ENCODE measurements at places on chromosomes 4 and X.

DNA sequence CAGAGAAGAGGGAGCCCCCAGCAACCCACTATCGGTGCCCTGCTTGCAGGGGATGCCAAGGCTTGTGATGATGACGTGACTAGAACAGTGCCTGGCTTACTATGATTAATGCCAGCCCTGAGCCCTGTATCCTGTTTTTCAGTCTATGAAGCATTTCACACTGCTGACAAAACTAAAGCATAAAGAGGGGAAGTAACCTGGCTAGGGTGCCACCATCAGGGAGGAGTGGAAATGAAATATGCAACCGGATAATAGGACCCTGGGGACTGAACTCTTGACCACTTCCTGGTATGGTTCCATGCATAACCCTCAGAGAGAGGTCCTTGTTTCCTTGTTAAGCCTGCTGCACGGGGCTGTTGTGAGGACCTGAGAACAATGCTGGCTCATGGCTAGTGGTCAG, 50.3 kb downstream of the MED28 start:
- DNase-seq = no peak

DNA sequence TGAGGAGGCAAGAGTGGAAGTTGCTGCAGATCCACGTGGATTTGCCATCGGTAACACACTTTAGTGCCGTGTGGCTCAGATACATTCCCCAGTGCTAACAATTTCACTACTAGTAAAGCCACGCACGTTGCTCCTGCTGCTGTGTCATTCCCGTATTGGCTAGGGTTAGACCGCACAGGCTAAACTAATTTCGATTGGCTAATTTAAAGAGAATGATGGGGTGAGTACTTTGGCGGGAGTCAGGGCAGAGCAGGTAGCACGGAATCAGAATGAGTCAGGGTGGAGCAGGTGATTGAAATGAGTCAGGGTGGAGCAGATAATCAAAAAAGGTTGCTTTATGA, 1337.5 kb downstream of the FSTL5 start:
- DNase-seq = no peak

- no peak for DNase-seq
Measured at GRCh38 chr4:80187677-80188076, 9.6 kb upstream of the PRDM8 start.

DNA sequence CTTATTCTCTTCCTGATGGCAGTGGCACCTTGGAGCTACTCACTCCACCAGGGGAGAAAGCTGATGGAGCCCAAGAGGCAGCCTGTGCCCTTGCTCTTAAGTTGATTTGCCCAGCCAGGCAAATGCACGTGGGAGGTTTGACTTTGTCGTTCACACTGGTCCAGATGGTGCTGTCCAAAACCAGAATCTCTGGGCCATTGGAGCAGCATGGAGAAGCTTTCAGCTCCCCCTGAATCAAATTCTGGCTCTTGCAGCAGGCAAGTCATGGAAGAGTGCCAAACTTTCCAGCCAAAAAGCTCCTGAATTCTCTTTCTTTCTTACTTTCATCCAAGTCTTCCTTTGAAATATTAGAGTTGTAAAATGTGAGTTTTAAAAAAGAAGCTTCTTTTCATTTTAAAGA, 970.4 kb downstream of the RPA4 start:
- DNase-seq = no peak

DNA sequence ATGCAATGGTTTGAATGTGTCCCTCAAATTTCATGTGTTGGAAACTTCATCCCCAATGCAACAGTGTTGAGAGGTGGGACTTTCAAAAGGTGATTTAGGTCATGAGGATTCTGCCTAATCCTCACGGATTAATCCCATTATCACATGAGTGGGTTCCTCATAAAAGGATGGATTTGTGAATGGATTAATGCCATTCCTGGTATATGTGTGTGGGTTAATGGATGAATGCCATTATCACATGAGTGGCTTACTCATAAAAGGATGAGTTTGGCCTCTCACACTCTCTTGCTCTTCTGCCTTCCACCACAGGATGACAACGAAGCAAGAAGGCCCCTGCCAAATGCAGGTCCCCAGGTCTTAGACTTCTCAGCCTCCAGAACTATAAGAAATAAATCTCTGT, 30.5 kb upstream of the NEUROG2 start:
- DNase-seq = no peak

DNA sequence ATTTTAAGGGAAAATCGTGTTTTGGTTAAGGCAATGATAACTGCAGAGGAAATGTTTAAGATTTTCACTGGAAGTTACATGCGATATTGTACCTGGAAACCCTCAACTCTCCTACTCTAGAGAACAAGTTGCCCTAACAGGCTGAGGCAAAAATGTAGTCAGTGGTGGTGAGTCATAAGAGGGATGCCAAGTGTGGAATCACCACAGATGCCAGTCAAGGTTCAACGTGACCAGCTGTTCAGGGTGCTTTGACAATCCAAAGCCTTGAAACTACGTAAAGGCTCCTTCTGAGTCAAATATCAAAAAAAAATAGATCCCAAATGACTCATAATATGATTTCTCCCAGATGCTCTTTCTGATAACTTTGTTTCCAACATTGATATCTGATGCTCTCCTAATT, 77.9 kb upstream of the AFF2 start:
- DNase-seq = no peak

GRCh38 chrX:17298564-17298963, 76.4 kb upstream of the NHS start:
- DNase-seq = no peak

DNA sequence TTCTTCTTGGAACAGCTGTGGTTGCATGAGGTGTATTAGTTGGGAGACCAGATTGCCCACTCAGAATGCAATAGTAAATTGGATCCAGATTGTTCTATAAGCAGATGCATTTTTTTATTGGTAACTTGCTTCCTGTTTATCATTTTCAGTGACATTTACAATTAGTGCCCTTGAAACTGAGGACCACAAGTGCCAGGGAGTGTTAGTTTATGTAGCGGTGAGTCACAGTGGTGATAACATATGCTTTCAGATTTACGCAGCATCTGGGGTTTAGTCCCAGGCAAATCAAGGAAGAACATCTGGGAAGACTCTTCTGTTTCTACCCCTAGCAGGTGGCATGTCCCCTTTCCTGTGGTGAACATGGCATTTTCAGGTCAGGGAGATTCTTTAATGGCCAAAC, 24.1 kb downstream of the FRMPD4 start:
- DNase-seq = no peak
